Heart right ventricle (tissue), 16 donors: ENCODE measurements at places on chromosomes 6 and 20.

GRCh38 chr6:132811276-132811675, 3.1 kb upstream of the RPS12 start:
- no peak for DNase-seq

DNA sequence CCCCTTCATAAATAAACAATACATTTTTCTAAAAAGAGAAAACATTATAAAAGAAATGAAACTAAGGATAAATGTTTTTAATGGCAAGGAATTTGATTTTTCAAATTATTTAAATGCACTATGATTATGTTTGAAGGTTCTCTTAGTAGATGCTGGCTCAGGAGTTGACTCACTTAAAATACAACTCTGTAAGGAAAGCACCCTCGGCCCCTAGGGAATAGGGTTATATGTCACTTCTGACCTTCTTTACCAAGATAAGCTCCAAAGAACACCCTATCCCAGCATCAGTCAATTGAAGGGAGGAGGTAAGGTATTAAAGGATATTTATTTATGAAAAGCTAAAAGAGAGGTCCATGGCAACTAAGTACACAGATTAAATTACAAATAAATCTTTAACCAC, 6.8 kb downstream of the SNAP91 start:
- no peak for DNase-seq

DNA sequence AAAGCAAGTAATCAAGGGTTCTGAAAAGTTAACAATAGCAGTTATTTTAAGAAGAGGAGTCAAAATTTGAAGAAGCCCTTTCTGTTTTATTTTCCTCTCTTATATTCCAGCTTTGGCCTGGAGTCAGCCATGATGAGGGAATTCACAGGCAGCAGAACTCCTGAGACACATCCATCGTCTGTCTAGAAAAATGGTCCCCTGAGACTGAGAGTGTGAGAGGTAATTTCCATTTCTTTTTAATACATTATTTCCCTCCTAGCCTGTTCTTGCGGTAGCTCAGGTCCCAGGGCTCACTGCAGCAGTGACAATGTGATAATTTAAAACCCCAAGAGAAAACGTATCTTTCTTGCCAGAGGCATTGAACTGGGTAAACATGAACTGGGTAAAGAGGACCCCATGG, 296.0 kb downstream of the SMOC2 start:
- no peak for DNase-seq

DNA sequence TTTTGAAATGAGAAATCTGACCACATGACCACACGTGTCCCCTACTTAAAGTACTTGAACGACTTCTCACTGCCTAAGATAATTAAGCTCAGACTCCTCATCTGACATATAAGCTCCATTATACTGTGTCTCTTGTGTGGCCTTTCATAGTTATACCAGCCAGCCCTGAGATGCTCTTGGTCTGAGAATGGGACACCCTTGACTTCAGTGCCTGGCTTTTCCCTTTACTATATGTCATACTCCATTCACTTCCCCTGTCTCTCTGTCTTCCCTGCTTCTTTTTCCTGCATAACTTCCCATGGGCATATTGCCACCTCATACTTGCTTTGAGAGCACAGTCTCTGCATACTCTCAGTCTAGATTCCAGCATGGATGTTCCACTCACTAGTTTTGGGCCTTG, 53.4 kb upstream of the TINAG start:
- DNase-seq, result no peak

DNA sequence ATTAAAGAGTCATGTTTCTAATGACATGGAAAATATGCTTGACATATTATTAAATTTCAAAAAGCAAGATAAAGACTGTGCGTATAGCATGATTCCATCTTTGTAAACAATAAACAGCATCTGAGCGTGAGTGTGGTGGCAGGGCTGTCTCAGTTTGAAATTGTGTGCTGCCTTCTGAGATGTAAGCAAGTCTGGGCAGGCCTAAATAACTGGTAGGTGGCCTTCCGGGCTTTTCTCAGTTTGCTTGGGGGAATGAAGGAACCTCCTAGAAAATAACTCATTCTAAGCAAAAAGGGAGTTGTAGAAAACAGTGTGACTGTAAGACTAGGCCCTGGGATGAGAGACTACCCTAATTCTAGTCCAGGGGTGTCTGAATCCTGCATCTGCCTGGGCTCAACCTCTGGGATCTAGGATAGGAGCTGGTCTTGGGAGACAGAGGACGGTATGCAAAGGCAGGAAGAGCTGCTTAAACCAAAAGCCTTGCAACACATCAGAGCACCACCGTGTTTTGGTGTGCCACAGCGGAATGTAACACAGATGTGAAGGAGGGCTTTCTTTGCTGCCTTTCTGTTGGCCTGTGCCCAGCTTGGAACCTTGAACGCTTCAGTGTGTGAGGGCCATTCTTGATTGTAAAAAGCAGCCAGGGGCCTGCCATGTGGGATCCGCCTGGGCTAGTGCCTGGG, 63.5 kb upstream of the L3MBTL3 start:
- DNase-seq, result no peak

DNA sequence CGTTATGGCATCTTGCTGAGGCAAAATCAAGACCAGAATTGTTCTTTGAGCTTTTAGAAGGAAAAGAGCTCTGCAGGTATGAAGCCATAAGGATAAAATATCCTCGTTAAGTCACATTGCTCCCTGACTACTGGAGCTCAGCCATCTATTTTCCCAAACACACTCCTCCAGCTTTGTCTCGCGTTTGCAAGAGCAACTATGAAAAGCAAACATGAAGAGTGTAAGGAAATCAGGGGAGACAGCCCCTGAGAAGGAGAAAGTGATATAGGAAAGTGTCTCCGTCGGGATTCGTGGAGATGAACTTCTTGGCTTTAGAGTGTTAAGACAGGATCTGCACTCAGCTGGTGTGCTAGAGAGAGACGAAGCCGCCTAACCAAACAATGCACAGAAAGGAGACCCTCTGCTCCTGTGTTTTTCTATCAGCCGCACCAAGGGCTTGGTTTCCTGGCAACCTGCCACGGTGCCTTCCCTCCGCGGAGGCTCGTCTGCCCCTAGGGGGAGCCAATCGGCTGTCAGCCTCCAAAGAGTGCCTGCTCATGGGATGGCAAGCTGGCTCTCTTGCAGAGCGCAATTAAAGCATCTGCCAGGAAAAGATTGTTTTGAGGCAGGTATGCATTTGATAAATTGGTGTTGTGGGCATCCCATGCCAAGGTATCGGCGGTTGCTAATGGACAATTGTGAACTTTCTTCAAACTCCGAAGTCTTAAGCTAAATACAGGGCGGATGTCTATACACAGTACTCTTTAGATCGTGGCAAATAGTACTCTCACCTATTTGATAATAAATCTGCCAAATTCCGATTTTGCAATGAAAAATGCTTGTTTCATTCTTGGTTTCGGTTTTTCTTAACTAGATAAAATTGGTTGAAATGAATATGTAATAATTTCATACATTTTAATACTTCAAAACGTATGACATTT, 603.2 kb downstream of the RNF144B start:
- DNase-seq, result peak; percentile 60

DNA sequence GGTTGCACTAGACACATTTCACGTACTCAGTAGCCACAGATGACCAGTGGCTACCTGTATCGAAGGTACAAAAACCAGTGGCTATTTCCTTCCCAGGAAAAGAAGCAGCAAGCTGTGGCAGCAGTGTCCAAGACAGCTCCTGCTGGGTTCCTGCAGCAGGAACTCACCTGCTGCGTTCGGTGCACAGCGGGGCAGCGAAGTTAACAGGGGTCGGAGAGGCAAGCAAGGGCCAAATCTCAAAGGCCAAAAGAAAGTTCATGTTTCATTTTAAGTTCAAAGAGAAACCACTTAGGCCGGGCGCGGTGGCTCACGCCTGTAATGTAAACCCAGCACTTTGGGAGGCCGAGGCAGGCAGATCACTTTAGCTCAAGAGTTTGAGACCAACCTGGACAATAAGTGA, 26.9 kb downstream of the ASIP start:
- no peak for DNase-seq

DNA sequence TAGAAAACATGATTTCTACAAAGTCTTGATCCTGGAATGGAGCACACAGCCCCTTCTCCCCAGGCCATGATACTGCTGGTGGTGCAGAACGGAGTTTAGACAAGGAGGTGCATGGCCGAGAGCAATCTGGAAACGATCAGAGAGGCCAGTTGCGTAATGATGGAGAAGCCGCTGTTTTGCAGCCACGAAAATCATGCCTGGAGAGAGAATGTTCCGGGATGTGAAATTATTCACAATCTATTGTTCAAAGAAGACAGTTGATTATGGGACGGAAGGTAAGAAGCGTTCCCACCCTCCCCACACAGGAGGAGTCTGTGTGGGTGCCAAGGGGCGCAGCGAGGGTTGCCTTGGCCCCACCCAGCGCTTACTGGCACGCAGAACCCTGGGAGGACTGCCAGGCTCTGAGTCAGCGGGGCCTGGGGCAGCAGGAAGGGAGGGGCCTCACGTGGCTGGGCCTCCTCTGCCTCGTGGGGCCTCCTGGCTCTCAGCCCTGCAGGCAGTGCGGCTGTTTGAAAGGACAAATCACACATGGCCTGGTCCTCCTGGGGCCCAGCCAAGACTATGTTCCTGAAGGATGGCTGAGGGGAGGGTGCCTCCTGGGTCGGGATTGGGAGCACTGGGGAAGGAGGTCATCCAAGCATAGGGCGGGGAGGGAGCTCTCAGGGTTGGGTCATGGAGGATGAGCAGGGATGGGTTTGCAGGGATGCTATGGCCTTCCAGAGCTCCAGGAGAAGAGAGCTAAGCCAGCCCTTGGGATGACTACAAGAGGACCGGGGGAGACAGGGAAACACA, 8.7 kb upstream of the AP5S1 start:
- DNase-seq, result peak; percentile 99

GRCh38 chr6:167409079-167409478, 84.2 kb downstream of the TTLL2 start:
- DNase-seq, result no peak

DNA sequence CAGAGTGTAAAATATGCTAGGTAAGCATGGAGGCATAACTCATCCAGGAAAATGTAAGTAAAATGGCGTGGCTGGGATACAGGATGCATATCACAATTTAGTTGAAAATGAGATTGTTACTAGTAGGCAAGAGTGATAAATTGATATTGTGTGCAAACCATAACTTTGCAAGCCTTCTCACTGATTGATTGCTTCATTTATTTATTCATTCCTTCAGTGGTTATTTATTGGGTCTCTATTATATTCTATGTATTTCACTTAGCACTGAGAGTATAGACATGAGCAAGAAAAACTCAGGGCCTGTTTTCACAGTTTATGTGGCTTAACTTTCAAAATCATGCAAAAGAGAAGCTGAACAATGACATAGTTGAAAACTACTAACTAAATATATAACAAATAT, 241.0 kb upstream of the EYS start:
- DNase-seq, result no peak

DNA sequence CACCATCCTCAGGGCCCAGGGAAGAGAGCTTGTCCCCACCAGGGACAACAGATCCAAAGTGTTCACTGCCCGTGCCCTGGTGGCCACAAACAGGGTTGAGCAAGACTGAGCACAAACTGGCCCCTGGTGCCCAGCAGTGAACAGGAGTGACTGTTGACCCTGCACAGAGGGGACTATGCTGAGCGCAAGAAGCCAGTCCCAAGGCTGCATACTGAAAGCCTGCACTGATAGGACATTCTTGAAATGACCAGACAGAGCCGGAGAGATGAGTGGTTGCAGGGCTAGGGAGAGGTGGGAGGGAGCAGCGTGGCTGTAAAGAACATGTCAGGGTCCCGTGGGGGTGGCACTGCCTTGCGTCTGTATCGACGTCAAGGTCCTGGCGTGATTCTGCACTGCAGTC, 2.9 kb upstream of the FNDC11 start:
- DNase-seq, result no peak

DNA sequence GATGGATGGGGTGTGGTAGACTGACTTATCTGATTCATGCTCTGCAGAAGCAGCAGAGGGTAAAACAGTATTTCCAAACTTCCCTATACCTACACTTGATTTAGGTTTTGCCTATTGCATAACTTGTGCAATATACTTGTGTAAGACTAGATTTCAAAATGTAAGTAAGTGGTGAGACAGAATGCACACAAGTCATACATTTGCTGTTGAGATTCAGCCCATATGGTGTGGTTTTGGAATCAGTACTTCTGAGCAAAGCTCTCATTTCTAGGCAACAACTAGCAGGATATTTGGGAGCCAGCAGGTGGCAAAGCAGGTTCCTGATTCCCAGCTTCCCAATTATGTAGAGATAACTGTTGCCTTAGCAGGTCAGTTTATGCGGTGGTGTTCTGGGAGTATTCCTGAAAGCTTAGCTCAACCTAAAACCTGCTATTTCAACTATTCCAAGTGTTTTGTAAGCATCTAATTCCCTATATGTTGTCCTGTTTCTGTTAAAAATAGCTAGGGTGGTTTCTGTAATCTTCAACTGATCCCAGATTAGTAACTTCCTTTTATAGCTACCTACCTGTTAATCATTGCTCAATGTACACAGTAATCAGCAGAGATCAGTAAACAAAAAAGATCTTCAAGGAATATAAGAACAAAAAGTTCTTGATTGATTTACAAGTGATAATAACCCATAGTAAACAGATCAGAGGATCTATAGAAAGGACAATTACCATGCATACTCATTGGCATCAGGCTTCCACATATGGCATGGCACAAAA, 8.5 kb upstream of the FABP7 start:
- DNase-seq, result no peak

GRCh38 chr6:148144917-148145521, 197.6 kb upstream of the SASH1 start:
- peak; percentile 68 for DNase-seq

DNA sequence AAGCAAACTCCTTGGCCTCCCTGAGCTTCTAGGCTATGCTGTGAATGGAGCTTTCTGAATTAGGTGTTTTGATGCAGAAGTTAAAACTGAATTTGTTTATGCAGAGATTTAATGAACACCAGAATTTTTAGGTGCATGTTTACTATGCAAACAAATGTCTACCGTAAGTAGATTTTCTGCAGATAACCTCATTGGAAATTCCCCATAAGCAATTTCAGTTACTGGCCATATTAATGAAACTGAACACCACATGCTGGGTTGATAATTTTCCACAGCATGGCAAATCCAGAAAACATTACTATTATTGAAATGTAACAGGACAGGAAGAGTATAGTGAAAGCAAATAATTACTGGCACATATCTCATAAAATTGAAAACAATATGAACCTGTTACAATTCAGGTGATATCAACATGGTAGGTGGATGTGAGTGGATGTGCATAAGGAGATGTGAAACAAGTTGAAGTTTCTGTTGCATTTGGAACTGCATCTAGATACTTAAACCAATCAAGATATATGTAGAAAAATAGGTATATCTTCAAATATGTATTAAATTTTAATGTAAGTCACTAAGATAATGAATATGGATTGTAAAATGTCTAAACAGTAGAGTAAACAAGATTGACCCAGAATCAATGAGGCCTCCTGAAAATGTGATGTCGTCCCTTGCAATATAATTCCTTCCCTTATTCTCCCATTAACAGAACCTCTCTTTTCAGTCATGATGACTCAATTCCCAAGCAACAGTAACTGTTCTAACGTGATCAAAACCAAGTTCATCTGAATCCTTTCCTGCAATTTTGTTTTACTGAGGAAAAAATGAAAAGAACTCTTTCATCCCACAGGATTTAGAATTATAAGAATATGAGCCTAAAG, 11.0 kb downstream of the PTCHD4 start:
- DNase-seq, result no peak

GRCh38 chr6:158653577-158654354, 3.9 kb downstream of the SYTL3 start:
- DNase-seq, result no peak

- DNase-seq, result no peak
Observed at GRCh38 chr6:151564654-151565053, 70.8 kb downstream of the CCDC170 start.
